ENCODE measurements at places on chromosomes 16 and 17.

DNA sequence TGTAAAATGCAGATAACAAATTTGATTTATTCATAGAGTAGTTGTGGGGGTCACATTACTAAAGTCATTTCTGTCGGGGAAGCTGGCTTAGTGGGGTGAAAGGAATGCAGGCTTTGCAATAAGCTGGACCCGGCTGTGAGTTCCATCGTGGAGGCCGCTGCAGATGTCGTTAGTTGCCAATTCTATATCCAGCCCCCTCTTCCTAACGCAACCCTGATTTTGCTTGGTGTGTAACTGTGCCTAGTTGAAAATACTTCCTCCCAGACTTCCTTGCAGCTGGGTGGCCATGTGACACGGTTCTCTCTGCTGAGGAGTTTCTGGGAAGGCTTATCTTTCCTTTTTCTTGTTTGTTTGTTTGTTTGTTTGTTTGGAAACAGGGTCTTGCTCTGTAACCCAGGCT is 4.5 kb downstream of the MFSD6L start:
- DNase-seq: no peak

DNA sequence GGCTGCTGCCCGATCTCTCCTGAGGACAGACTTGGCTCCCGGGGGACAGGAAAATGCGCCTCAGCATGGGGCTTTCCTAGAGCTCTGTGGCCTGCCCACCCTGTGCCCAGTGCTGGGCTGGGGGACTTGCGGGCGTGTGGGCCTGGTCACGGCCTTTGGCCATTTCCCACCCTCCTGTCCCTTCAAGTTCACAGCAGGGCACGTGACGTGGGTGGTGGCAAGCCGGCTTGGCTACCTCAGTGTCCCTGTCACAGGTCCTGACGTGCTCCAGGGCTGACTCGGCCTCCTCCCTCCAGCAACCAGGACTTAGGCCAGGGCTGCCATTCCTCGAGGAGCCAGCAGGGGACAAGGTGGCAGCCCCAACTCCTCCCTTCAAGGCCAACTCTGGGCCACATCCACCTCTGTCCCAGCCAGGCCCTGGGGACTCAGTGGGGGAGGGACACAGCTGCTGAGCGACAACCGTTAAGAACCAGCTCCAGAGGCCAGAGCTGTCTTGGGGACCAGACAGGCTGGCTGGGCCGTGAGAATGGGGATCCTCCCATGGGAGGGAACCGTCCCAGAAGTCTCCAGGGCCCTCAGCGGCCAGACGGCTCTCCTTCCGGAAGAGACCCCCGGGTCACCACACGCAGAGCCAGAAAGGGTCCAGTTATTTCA is 981 bp upstream of the UNC13D start:
- DNase-seq: peak; percentile 84

- no peak for DNase-seq
Measured at GRCh38 chr17:39212841-39213480, 12.8 kb downstream of the STAC2 start.

- no peak for DNase-seq
Measured at GRCh38 chr16:14278749-14279148, 207.6 kb downstream of the MRTFB start.

GRCh38 chr16:86126891-86127290 is 227.9 kb downstream of the IRF8 start:
- DNase-seq: no peak

- no peak for DNase-seq
Measured at GRCh38 chr17:29972277-29972676, 30.8 kb downstream of the EFCAB5 start.

- no peak for DNase-seq
Measured at GRCh38 chr16:21116148-21116693, 34.4 kb downstream of the DNAH3 start.

DNA sequence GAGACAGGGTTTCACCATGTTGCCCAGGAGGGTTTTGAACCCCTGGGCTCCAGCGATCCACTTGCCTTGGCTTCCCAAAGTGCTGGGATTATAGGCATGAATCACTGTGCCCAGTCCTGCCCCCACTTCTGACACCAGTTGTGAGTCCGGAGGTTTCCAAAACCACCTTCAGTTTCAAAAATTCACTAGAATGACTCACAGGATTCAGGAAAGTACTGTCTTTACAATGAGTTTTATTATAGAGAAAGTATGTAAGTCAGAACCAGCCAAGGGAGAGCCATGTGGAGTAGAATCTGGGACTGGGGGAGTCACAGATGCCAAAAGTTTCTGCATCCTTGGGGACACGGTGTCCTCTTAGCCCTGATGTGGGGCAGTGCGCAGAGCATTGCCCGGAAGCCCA is 55.1 kb downstream of the PLD6 start:
- DNase-seq: no peak

DNA sequence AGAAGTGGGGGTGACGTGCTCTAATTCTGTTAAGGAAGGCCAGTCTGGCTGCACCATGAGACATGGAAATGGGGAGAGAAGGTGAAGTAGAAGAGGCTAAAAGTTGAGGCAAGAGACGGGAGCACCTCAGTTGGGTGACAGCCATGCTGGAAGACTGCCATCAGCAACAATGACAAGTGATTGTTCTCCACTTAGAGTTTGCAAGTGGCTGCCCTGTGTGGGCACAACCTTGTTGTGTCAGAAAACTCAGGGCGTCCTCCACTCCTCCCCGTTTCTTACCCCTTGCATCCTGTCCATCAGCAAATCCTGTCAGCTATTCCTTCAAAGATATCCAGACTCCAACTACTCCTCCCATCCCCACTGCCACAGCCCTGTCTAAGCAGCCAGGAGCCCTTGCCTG is 17.6 kb downstream of the CES1 start:
- DNase-seq: no peak

DNA sequence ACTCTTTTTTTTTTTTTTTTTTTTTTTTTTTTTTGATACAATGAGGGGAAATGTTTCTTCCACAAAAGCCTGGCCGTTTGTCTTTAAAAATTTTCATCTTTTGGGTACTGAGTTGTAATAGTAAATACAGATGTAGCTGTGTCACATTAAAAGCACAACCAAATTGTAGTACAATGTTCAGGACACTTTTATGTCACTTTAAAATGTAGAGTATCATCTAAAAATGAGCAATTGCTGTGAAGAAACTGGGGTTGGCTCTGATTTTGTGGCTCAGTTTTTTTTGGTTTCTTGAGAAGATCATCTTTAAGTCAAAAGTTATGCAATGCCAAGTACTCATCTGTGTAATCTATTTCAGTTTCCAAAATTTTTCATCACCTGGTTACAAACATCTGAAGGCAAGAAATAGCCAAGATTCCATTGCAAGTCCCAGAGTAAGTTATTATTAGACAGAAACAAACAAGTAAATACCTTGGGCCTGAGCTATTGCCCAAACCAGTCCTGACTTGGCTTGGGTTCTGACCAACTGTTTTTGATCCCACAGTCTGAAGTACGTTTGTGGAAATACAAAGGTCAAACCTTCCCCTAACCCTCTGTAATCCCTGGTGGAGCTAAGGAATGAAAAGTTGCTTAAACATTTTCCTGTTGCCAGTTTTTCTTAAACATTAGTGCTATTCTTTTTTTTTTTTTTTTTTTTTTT is 717.2 kb downstream of the WWOX start:
- DNase-seq: no peak

GRCh38 chr17:40485851-40486521 is 15.4 kb downstream of the TNS4 start:
- no peak for DNase-seq

Measured in activated effector memory CD4-positive, alpha-beta T cell treated with anti-CD3 and anti-CD28 coated beads, Interleukin-2, amount 50 U/mL, for 16 hours (primary cell).